Stimulated activated CD4-positive, alpha-beta T cell treated with anti-CD3 and anti-CD28 coated beads, Interleukin-1b, Interleukin-23, amount 100 ng/mL, for 24 hours (primary cell): ENCODE measurements at places on chromosomes 16 and 17.

GRCh38 chr17:66649818-66650543 is 184.9 kb upstream of the CACNG5 start:
- DNase-seq: no peak

DNA sequence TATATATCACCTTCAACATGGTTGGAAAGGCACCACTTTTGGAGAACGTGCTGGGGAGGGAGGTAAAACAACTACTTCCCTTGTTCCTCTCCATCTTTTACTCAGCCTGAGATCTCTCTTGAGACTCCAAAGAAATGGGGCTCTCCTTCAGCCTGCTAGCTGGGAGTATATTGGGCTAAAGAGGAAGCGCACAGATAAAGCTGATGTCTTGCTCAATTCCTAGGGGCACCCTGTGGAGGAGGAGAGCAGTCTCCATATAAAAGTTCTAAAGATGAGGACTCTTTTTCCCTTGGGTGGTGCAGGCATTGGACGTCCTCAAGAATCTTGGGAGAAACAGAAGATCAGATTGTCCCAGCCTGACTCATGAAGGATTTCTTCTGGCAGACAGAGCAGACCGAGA is 4.6 kb upstream of the ETV4 start:
- DNase-seq: no peak

DNA sequence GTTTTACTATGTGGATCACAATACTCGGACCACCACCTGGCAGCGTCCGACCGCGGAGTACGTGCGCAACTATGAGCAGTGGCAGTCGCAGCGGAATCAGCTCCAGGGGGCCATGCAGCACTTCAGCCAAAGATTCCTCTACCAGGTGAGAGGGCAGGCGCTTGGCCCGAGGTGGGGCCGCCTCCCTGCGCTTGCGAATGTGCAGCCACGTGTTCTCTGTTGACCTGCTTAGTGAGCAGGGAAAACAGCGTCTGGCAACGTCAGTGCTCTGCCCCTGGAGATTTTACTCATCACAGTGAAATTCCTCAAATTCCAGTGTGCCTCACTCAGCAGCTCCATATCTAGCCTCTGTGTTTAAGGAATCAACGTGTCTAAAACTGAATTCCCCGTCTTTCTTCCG is 33.4 kb upstream of the CLEC18A start:
- no peak for DNase-seq

- DNase-seq: no peak
Observed at GRCh38 chr17:11412654-11413053, 171.6 kb downstream of the SHISA6 start.

GRCh38 chr17:82242977-82243647 is 14.3 kb downstream of the SLC16A3 start:
- no peak for DNase-seq

DNA sequence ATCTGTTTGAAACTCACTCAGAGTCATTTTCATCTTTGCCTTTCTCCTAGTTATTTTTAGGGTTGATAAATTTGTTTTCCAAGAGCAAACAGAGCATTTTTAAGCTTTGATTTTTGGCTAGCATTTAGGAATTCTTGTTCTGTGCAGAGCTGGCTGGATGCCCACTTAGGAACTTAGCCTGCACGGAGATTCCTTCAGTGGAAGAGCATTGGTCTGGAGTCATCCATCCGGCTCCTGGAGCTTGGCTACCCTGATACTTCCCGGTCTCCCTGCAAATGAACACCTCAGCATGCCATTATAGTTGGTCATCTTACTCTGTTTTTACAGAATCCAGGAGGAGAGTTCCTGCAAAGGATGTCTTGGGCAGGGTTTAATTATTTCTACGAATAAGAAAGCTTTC is 57.1 kb downstream of the SPECC1 start:
- no peak for DNase-seq

DNA sequence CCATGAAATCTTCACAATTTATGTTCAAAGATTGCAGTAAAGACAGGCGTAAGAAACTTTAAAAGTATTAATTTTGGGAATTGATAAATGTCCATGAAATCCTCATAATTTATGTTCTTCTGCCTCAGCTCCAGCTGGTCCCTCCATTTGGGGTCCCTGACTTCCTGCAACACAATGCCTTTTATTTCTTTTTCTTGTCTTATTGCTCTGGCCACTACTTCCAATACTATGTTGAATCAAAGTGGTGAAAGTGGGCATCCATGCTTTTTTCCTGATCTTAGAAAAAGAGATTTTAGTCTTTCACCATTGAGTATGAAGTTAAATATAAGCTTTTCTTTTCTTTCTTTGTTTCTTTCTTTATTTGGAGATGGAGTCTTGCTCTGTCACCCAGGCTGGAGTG is 14.3 kb downstream of the TAT start:
- no peak for DNase-seq

DNA sequence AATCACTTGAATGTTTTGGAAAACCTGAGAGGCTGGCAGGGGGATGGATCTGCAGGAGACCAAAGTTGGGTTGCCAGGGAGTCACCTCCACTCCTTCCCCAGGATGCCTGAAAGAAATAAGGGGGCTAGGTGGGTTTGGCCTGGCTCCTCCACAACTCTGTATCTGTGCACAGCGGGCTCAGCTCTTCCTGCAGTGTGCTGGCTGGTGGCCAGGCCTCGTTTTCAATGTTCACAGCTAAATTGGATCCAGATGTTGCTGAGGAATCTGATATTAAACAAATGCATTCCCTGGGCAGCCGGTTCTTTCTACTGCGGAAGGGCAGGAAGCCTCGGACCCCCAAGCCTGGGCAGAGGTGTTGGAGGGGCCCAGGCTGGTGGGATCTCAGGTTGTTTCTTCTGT is 106.2 kb downstream of the N4BP1 start:
- no peak for DNase-seq

GRCh38 chr16:87114832-87115231 is 202.4 kb downstream of the C16orf95 start:
- no peak for DNase-seq

DNA sequence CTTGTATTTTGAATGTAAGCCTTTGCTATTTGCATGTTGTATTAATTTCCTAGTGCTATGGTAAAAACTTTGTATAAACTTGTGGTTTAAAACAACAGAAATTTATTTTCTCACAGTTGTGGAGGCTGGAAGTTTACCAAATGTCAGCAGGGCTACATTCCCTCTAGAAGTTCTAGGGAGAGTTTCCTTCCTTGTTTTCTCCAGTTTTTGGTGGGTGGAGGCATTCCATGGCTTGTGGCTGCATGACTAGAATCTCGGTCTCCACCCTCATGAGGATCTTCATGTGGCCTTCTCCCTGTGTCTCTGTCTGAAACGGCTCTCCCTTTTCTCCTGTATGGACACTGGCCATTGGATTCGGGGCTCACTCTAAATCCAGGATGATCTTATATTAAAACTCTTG is 482.2 kb upstream of the GOT2 start:
- DNase-seq: no peak

DNA sequence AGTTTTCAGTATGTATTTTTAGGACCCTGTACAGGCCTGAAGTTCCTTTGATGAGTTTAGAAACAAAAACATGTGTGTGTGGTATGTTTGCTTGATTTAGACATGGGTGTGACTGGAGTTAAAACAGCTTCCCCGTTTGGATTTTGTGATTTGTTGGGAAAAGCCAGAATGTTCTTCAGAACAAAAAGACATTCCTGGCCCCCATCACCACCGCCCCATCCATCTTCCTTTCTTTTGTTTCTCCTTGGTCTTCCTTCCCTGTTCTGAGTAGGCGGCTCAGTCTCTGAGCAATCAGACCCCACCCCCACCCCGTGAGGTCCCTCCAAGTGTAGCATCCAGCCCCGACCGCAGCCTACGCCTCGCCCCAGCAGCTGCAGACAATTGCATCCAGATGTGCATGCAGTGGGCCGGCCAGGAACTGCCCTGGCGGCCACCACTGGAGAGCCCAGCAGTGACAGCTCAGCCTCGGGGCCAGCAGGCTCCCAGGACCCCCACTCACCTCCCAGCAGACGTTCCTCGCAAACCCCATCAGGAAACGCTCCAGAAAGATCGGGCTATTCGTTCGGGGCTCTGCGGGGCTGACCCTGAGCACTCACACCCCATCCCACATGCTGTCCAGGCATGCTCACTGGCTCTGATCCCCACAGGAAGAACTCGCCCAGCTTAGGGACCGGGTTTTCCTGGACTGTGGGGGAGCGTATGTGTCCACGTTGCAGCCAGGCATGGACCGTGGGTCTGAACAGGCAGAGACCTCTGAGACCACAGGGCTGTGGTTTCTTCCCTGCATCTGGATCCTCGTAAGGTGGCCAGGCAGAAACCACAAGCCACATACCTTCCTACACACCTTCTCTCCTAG is 99.8 kb upstream of the CDH5 start:
- DNase-seq: no peak

DNA sequence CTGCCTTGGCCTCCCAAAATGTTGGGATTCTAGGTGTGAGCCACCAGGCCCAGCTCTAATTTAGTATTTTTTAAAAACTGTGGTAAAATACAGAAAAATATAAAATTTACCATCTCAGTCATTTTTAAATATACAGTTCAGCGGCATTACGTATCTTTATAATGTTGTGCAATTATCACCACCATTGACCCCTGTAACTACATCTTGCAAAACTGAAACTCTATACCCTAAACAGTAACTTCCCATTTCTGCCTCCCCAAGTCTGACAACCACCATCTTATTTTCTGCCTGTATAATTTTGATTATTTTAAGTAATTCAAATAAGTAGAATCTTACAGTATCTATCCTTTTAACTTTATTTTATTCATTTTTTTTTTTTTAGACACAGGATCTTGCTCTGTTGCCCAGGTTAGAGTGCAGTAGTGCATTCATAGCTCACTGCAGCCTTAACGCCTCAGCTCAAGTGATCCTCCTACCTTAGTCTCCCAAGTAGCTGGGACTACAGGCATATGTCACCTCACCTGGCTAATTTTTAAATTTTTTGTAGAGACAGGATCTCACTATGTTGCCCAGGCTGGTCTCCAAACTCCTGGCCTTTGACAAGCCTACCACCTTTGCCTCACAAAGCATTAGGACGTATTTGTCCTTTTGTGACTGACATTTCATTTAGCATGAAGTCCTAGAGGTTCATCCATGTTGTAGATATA is 10.9 kb upstream of the GGA2 start:
- DNase-seq: no peak

DNA sequence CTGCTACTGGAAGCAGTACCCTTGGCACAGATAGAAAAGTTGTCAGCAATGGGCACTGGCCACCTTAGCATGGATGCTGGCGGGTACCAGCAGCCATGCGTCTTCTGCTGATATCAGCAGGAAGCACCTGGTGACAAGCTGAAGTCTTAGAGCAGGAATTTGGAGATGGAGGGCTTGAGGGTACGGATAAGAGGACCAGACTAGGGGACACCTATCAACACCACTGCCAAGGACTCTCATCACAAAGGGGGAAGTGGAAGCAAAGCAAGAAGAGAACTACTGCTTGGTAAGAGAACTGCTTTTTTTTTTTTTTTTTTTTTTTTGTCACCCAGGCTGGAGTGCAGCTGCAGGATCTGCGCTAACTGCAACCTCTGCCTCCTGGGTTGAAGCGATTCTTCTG is 35.4 kb upstream of the LYRM9 start:
- no peak for DNase-seq

GRCh38 chr17:78412403-78412802 is 34.0 kb downstream of the PGS1 start:
- no peak for DNase-seq

DNA sequence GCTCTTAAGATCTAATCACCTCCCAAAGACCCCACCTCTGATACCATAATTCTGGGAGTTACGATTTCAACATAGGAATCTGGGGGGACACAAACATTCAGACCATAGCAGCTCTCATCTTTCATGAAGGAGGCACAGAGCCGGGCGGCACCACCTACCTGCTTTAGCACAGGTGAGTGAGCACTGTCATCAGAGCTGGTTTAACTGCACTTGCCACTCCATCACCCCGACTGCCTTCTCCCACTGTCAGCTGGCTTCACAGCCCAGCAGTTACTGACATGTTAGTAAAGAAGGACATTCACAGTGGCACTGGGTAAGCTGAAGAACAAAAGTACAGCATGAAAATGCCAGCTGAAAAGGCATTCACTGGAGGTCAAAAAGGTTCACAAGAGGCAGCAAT is 22.5 kb downstream of the GABARAPL2 start:
- no peak for DNase-seq
